Hypothalamus (tissue), 51 donors: ENCODE measurements at places on chromosomes 5 and 9.
A peak's percentile ranks its signal among the peaks of the same experiment; 100 is the strongest.

- no peak for DNase-seq
These were observed 243.7 kb downstream of the SGCD start for GRCh38 chr5:156570615-156571014.

DNA sequence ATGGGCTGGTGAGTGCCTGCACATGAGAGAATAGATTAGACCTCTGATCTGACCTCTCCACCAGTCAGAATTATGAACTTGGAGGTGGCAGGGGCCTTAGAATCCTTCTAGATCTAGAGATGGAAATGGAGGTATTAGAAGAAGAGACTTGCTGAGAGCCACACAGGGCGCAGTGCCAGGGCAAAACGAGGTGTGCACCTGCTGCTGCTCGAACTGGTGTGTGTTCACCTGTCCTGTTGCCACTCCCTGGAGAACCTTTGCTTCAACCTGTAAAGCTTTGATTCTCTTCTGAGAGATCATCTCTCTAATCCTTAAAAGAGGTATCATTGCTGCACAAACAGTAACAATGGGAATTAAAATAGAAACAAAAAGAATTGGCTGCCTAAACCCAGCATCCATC, 24.9 kb downstream of the FRMPD1 start:
- no peak for DNase-seq

DNA sequence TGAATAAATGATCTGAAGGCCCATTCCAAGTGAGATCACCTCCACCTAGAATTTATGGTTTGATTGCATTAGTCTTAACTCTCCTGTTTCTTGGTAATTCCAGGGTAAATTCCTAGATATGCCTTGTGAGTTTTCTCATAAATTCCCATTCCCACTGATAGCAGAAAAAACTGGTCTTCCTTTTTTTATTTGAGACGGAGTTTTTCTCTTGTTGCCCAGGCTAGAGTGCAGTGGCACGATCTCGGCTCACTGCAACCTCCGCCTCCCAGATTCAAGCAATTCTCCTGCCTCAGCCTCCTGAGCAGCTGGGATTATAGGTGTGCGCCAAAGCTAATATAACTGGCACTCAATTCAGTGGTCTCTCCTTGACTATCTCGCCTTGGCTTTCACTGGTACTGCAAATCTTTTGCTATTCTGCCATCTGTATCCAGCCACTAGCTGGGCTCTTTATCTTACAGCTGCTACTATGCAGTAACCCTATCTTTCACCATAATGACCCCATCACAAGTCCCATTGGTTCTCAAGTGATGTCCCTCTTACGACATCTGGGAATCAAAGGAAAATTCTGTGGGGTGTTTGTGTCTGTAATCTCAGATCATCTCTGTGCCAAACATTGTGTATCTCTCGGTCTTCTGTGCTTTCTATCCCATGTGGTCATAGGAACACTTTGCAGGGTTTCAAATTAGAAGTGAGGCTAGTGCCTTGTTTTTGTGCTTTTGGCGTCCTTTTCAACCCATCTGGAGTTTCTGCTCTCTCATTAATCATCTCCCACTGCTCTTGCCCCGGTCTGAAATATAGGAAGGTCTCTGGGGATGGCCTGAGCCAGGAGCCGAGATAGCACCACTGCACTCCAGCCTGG, 14.4 kb downstream of the HNRNPK start:
- DNase-seq = no peak

DNA sequence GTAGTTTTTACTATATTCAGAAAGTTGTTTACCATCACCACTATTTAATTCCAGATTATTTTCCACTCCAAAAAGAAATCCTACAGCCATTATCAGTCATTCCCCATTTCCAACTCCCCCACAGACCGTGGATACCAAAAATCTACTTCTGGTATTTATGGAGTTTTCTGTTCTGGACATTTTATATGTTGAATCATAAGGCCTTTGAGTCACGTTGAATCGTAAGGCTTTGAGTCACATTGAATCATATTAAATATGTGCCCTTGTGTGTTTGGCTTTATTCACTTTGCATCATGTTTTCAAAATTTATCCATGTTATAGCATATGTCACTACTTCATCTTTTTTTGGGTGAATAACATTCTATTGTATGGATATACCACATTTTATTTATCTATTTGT, 454.1 kb upstream of the NUDT12 start:
- no peak for DNase-seq

DNA sequence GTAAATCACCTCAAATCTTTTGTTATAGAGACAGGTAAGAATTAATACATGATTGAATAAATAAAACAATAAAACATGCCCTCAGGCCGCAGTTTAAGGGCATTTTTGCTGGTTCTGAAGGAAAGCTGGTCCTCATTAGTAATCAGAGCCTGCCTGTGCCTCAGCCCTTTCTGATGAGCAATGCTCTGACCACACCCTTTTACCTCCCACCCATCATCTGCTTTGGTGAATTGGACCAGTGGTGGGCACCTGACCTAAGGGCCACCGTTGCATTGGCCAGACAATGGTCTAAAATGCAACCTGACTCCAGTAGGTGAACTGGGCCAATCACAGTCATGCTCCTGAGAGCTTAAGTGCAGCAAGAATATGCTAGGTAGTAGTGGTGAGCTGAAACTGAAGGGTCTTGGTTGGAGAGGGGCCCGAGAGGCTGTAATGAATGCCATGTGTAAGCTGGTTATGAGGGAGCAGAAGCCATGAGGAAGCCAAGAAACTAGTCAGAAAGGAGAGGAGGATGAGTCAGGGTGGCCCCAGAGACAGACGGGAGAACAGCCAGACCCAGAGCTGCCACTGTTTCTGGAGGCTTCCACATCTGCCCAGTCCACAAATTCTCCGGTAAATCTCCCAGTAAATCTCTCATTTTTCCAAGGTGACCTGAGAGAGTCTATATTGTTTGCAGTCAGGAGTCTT, 45.5 kb upstream of the ZSWIM6 start:
- DNase-seq = no peak

DNA sequence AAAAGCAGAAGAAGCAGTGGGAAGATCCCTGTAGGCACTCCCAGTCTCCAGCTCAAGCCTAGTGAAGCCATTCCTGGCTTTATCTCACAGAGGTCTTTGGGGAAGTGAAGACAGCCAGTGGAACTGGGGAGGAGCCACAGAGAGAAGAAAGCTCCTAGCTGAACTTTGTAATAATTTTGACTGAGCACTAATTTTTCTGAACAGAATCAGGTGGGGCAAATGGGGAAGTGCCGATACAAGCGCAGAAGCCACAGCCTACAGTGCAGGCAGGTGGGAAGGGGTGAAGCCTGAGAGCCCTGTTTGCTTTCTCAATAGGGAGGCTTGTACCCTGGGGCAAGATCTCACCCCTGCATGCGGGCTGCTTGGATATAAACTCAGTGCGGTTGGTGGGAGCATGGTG, 48.4 kb upstream of the SNAPC3 start:
- no peak for DNase-seq

- no peak for DNase-seq
These were observed 17.7 kb upstream of the RAPGEF1 start for GRCh38 chr9:131757549-131757948.

DNA sequence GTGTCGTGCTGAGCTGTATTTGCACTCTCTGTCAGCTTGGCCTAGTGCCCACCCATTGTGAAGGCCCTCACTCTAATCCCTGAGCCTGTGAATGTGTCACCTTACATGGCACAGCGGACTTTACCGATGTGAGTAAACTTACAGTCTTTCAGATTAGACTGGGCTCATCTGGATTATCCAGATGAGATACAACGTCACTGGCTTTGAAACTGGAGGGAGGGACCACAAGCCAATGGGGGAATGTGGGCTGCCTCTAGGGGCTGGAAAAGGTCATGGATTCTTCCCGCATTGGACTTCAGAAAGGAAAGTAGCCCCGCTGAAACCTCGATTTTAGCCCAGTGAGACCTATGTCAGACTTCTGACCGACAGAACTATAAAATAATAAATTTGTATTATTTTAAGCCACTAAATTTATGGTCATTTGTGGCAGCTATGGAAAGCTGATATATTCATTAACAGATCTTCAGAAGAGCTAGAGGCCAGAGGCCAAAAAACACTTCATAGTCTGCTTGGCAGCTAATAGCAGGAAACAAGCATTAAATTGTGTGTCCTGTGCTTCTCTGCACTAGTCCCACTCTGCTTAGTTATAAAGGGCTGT, 139.0 kb upstream of the GAS1 start:
- no peak for DNase-seq

- DNase-seq = no peak
These were observed 1.0 kb downstream of the IL7R start for GRCh38 chr5:35857606-35858205.

- DNase-seq = no peak
These were observed 20.5 kb downstream of the PTGES2 start for GRCh38 chr9:128106940-128107467.

DNA sequence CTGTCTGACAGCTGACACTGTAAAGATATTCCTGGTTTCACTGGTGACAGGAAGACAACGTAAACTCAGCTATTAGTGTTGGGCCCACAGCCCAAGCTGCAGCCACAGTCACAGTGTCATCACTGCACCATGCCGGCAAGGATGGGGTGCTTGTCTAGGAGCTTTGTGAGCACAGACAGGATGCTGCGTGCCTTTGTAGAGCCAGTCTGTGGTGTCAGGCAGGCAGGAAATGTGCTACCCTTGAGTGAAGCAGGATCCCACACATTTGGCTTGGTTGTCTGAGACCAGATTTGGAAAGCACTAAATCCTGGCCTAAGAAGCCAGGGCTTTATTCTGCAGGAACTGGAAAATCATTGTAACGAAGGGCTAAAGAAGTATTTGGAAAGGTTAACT, 121.6 kb upstream of the ADAMTS16 start:
- no peak for DNase-seq

DNA sequence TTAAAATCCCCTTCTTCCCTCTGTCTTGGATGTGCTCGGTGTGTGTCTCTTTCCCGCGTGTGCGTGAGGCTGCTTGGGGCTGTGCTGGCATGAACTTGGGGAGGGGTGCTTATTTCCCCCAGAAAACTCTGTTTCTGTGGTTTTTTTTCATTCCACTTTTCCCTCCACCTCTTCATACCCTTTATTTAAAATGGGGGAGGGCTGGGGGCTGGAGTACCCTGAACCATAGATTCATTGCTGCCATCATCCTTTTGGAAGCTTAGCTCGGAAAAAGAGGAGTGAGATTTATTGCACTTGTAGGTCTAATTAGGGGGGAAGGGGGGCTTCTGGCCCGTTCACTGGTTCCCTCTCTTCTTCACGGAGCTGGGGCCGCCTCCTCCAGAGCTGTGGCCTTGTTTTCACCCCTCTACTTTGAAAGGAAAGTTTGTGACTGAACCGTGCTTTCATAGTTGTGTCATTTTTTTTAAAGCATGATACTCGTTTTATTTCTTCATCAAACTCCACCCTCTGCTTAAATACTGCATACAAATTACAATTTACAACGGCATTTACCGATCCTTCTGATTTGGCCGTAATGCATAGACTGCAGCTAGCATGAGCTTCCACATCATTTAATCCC, 2.9 kb downstream of the NR2F1 start:
- no peak for DNase-seq

GRCh38 chr5:157496864-157497263, 36.9 kb downstream of the NIPAL4 start:
- no peak for DNase-seq

- DNase-seq = no peak
These were observed 203.7 kb downstream of the SH3GL2 start for GRCh38 chr9:17782430-17783149.

DNA sequence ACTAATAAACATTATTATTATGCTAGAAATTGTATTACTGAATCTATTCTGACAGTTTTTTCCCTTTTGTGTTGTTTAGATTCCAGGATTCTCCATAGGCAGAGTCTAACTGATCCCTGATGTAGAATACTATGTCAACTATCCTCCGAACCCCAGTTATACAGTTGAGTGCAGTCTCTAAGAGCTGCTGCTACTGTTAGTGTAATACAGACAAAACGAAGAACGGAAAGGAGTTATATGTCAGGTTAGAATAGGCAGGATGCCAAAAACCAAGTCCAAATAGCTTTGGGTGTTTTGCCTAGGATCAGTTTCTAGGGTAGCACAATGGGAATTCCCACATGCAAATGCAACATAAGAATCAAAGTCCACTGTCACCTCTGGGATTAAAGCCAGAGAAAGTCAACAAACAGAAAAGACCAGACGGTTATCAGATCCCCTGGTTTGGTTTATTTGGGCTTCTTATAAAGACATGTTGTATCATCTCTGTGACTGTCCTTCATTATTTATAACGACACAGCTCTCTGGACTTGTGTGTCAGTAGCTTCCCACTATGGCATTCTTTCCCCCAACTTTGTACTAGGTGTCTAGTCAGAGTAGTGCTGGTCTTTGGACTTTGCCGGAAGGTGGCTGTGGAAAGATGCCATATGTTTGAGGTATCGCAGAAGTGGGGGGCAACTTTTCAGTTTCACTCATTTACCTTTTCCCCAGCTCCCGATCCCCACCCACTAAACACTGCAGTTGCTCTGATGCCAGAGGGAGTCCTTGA, 14.9 kb upstream of the TMEM38B start:
- DNase-seq = no peak

GRCh38 chr5:100276071-100276470, 259.1 kb upstream of the FAM174A start:
- DNase-seq = no peak

- DNase-seq = no peak
These were observed 92.7 kb downstream of the SGCD start for GRCh38 chr5:156419661-156420060.

DNA sequence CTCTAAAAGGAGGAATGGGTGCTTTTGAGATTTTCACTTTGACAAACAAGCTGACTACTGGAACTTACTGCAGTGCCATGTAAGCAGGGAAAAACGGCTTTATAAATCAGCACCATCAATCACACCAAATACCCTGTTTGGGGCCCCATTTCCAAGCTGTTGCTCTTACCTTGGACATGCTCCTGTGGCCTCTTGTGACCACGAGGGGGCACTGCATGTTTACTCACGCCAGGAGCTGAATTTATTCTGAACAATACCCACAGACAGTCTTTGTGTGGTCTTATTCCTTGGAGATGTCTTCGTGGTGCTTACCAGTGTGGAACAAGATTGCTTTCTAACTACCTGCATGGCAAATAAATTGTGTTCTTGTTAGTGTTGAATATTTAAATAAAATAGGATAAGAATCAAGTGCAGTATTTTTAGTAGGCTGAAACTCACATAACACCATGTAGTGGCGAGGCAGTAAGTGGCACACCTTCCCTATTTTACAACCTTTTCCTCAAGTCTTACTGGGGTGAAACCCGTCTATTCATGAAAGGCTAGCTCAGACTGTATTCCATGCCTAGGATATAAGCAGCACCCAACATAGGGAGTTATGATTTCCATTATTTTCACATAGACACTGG, 155.5 kb upstream of the NMUR2 start:
- peak; percentile 76 for DNase-seq

DNA sequence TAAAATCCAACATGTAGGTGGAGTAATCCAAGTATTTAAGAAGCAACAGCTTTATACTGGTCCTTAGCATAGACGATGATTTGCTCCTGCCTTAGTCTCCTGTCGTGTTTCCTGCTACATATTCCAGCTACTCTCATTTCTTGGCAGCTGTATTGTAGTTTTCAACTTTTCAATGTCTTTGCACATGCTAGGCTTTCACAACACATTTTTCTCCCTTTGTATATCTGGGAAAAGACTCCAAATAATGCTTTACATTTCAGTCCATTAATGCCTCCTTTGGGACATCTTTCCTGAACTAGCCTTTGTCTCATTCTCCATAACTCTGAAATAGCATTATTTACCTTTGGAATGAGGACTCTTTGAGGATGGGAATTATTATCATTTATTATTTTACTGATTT, 508.0 kb downstream of the PTPRD start:
- no peak for DNase-seq
